H4 (cell line): ENCODE measurements at places on chromosomes 1 and 21. TPM values are rescaled to one million over a fixed set of nuclear protein-coding genes. Genes with fewer than 3 reads are reported as not detected.

CD34 gene
- total RNA-seq: 0.06 TPM in 1 of 2 replicates, not detected in the other

LAMC2 gene
- 0.10 TPM in 1 of 2 replicates, not detected in the other for total RNA-seq

TCEA3 gene
- 0.72 and 0.76 TPM in 2 replicates for total RNA-seq

GUCA2B gene
- total RNA-seq: not detected in 2 replicates

WNT2B gene
- total RNA-seq: 0.37 and 0.97 TPM in 2 replicates

SLC1A7 gene
- 0.60 and 2.4 TPM in 2 replicates for total RNA-seq

SPRR2F gene
- not detected in 2 replicates for total RNA-seq

S100A7A gene
- total RNA-seq: not detected in 2 replicates

ROR1 gene
- 1.8 and 4.1 TPM in 2 replicates for total RNA-seq

GATAD2B gene
- total RNA-seq: 4.9 and 7.2 TPM in 2 replicates

IPO9 gene
- total RNA-seq: 18.0 and 24.8 TPM in 2 replicates

S100A12 gene
- not detected in 2 replicates for total RNA-seq

FCGR3B gene
- total RNA-seq: not detected in 2 replicates

CRP gene
- not detected in 2 replicates for total RNA-seq

PPIAL4G gene
- not detected in 2 replicates for total RNA-seq

KLF17 gene
- total RNA-seq: not detected in 2 replicates

HES4 gene
- total RNA-seq: 3.6 and 17.7 TPM in 2 replicates

PLPP3 gene
- total RNA-seq: 5.8 and 7.9 TPM in 2 replicates

BNIPL gene
- total RNA-seq: 0.10 TPM in 1 of 2 replicates, not detected in the other

TMIGD3 gene
- not detected in 2 replicates for total RNA-seq

SEMA4A gene
- total RNA-seq: 0.15 TPM in 1 of 2 replicates, not detected in the other

HTR6 gene
- not detected in 2 replicates for total RNA-seq

OR2M3 gene
- 0.04 TPM in 1 of 2 replicates, not detected in the other for total RNA-seq

OPRD1 gene
- total RNA-seq: not detected in 2 replicates

EPHA2 gene
- 10.1 and 14.2 TPM in 2 replicates for total RNA-seq

LCK gene
- not detected in 2 replicates for total RNA-seq

CASZ1 gene
- total RNA-seq: 0.17 TPM in 1 of 2 replicates, not detected in the other

NEGR1 gene
- 1.8 and 3.0 TPM in 2 replicates for total RNA-seq

PODN gene
- 0.10 TPM in 1 of 2 replicates, not detected in the other for total RNA-seq

ERO1B gene
- 3.2 and 4.2 TPM in 2 replicates for total RNA-seq

RHOU gene
- total RNA-seq: 2.1 and 2.8 TPM in 2 replicates

KLHDC8A gene
- not detected in 2 replicates for total RNA-seq

FMO2 gene
- total RNA-seq: not detected in 2 replicates

GBP7 gene
- total RNA-seq: not detected in 2 replicates

RNU11 gene
- not detected in 2 replicates for total RNA-seq

SLC37A1 gene
- 6.7 and 9.2 TPM in 2 replicates for total RNA-seq

DENND2D gene
- 1.5 and 3.0 TPM in 2 replicates for total RNA-seq

NMNAT2 gene
- 0.14 and 1.4 TPM in 2 replicates for total RNA-seq

NOS1AP gene
- total RNA-seq: 0.17 TPM in 1 of 2 replicates, not detected in the other

SMPDL3B gene
- total RNA-seq: 0.23 and 1.6 TPM in 2 replicates

SYDE2 gene
- 0.70 and 2.3 TPM in 2 replicates for total RNA-seq

COL16A1 gene
- 9.2 and 12.2 TPM in 2 replicates for total RNA-seq

OR2AK2 gene
- not detected in 2 replicates for total RNA-seq

OR2M5 gene
- not detected in 2 replicates for total RNA-seq

WDR64 gene
- not detected in 2 replicates for total RNA-seq

ZNF648 gene
- total RNA-seq: 0.06 TPM in 1 of 2 replicates, not detected in the other

HOOK1 gene
- 0.02 TPM in 1 of 2 replicates, not detected in the other for total RNA-seq
